ENCODE measurements at places on chromosomes 5 and 9.

- no peak for DNase-seq
Observed at GRCh38 chr5:10546186-10546585, 17.7 kb upstream of the ANKRD33B start.

GRCh38 chr9:104553261-104553660 lies 15.7 kb upstream of the OR13C8 start:
- DNase-seq, result no peak

DNA sequence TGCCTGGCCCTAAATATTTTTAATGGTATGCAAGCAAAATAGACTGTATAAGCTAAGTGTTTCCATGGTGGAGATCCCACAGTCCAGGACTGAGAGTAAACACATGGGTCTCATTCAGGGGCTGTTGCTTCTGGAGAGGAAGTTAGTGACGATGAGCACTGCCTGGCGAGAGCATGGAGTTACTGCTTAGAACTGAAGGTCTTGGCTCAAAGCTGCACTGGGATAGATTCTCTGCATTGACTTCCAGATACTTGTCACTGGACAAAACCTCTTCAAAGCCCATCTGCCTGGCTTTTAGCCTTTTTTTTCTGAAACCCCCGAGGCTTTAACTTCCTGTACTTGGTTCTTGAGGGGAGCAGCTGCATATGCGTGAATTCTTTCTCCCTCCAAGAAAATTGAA lies 39.2 kb downstream of the GPR107 start:
- no peak for DNase-seq

GRCh38 chr9:105438141-105438806 lies 9.6 kb upstream of the FSD1L start:
- no peak for DNase-seq

DNA sequence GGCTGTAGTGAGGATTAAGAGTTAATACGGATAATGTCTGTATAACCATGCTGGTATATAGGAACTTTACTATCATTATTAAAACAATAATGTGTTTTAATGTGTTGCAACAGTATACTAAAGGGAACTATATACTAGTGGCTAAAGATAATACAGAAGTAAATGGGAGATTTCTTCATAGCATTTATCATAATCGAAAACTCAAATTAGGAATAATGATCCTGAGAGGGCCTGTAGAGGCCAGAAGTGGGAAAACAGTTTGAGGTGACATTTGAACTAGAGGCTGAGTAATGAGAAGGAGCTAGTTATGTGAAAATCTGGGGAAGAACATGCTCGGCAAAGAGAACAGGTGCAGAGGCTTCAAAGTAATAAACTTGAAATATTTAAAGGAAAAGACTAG lies 2.9 kb downstream of the TCERG1 start:
- no peak for DNase-seq

- no peak for DNase-seq
Observed at GRCh38 chr5:165152058-165152457, 1646.6 kb downstream of the MAT2B start.

- DNase-seq, result no peak
Observed at GRCh38 chr5:107478068-107478641, 192.6 kb downstream of the EFNA5 start.

GRCh38 chr5:146041180-146041789 lies 64.1 kb downstream of the PLAC8L1 start:
- no peak for DNase-seq

DNA sequence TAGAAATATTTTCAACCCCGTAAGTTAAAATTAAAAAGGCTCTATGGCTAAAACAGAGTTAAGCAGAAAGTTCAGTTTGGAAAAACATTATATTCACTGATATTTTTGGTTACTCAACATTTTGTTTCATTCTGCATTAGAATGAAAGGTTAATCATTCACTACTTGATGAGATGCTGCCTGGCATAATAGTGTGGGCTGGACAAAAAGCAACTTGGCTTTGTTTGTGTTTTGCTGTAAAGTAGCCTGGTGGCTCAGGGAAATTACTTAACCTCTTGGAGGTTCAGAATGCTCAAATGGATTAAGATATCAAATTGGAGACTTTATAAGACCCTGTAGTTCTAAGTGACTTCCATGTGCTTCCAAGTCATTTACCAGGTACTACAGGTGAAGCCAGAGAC lies 367.4 kb upstream of the TRPC7 start:
- DNase-seq, result no peak

GRCh38 chr5:132489051-132489770 lies 1.4 kb downstream of the IRF1 start:
- DNase-seq, result no peak

GRCh38 chr9:134606951-134607731 lies 34.5 kb upstream of the COL5A1 start:
- DNase-seq, result no peak

GRCh38 chr5:28369418-28369817 lies 1331.0 kb upstream of the CDH9 start:
- DNase-seq, result no peak

DNA sequence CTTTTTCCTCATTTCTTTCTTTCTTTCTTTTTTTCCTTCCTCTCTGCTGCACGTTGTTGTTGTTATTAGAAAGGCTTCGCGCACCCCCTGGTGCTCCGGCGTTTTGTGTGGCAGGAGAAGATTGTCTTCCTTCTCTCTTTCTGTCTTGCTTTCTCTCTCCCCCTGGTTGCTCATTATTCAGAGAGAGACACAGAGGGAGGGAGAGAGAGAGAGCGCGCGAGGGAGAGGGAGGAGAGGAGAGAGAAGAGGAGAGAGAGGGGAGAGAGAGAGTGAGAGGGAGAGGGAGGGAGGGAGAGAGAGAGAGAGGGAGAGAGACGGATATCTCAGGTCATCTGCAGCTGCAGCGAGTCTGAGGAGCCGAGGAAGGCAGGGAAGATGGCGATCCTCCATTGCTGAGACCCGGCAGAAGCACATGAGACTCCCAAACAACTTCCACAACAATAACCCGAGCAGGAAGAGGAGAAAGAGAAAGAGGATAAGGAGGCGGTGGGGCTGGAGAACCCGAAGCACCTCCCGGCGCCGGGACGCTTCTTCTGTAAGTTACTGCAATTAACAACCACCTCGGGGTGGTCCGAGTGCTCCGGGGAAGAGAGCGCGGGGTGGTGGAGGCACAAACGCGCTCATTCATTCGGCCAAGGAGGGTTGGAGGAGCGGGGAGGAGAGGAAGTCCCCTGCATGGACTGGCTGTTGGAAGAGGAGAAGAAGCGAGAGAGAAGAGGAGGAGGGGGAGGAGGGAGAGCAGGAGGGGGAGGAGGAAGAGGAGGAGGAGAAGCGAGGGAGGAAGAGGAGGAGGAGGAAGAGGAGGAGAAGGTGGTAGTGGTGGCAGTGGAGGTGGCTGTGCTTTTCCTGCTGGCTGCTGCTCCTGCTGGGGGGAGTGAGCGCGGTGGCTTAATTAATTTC lies at the start of gene ZNF462:
TSS of gene ZNF462 (plus strand) at position 346 of the 900 bp plus-strand sequence. CDS start 60,218 bp downstream, outside the sequence.
- DNase-seq, result peak; percentile 68

GRCh38 chr5:66710557-66711088 lies 114.4 kb downstream of the MAST4 start:
- peak; percentile 22 for DNase-seq

DNA sequence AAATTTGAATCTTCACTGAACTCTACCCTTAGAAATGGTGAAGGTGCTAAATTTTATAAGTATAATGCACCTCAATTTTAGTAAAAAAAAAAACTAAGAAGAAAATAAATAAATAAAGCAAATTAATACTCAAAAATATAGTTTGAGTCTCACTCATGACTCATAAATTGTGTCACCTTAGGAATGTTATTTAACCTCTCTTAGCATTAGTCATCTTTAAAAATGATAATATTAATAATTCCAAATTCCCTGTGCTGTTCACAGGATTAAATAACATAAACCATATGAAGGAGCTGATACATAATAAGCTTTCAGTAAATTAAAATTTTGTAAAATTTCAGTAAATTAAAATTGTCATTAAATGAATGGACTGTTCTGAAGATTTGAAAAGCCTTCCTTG lies 339.8 kb upstream of the RGMB start:
- DNase-seq, result no peak

GRCh38 chr5:16885635-16886365 lies 50.3 kb downstream of the MYO10 start:
- no peak for DNase-seq

- no peak for DNase-seq
Observed at GRCh38 chr5:92653730-92654461, 927.1 kb downstream of the NR2F1-AS1 start.

DNA sequence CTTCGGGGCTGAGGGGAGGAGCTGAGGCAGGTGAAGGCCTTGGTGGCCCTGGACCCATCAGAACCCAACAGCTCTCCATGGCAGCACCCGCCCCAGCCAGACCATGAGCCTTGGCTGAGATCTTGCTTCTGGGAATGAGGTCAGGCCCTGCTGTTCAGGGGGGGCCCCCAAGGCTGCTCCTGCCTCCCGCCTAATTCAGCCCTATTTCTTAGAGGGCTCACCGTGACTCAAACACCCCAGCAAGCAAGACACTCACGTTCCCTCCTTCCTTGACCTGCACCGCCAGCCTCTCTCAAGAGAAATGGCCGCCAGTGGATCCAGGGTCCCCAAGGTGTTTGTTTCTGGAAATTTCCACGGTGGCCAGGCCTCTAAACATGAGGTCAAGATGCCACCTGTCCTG lies 61.4 kb upstream of the PPP1R26 start:
- DNase-seq, result no peak

GRCh38 chr5:135461481-135462151 lies 9.5 kb upstream of the TIFAB start:
- DNase-seq, result no peak

DNA sequence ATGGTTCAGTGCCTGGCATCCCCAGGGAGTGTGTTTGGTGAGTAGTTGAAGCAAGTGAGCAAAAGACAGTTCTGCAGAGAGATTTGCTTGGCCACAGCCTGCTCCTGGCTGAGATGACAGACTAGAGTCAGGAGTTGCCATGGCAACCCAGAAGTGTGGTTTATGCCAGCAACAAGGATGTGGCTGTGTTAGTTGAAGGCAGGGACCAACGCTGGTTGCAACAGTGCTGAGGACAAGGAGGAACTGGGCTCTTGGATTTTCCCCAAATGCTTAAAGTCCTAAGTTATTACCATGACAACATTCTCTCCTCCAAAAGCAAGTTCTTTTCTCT lies 2.7 kb downstream of the NXNL2 start:
- peak; percentile 26 for DNase-seq

Data from MG63 (cell line).